ENCODE measurements at places on chromosomes 7 and 10. TPM values are rescaled to one million over a fixed set of nuclear protein-coding genes. Genes with fewer than 3 reads are reported as not detected.

Gene PNLIPRP2
- not detected for total RNA-seq

Gene AQP1
- 1.0 TPM for total RNA-seq

Gene IFIT1
- total RNA-seq, result 17.3 TPM

Gene HHEX
- not detected for total RNA-seq

Gene CACNB2
- not detected for total RNA-seq

Gene SLC29A4
- total RNA-seq, result 1.4 TPM

Gene SEMA3A
- 14.2 TPM for total RNA-seq

Gene LRRTM3
- not detected for total RNA-seq

Gene KCP
- 0.06 TPM for total RNA-seq

DNA sequence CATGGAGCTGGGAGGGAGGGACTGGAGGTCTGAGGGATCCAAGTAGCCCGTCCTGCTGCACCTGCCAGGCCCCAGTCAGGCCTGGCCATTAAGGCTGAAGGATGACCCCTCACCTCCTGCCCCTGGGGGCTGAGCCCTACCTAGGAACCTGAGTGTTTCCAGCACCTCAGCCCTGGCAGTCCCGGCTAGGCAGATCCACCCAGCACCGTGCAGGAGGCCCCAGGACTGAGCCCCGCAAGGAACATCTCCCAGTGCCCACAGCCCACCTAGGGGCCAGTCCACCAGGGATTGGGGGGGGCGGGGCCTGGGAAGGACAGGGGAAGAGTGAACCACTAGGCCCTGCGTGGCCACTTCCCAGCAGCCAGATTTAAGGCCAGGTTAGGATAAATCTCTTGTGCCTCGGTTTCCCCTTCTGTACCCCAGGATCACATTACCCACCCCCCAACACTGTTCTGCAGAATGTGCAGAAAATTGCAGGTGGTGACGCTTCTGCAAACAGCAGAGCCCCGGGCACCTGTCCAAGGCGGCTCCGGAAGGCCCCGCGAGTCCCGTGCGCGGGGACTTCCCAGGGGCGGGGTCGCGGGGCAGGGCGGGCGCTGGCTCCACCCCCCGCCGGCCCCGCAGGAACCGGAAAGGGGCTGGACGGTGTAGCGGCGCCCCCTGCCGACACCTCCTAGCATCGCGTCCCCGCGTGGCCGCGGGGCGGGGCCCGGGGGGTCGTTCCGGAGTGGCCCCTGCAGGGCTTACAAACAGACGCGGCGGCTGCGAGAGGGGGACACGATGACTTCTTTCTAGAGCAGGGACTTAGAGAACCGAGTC, 55.9 kb downstream of the PWWP2B start:
- DNase-seq, result peak; percentile 74

DNA sequence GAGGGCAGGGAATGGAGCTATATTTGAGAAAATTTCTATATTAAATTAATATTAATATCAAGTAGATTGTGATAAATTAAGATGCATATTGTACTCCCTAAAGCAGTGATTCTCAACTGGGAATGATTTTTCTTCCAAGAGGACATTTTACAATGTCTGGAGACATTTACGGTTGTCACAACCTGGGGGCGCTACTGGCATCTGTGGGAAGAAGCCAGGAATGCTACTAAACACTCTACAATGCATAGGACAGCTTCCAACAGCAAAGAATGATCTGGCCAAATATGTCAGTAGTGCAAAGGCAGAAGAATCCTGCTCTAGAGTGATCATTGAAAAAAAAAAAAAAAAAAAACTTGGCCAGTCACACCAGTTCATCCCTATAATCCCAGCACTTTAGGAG, 100.0 kb downstream of the LSM5 start:
- no peak for DNase-seq

DNA sequence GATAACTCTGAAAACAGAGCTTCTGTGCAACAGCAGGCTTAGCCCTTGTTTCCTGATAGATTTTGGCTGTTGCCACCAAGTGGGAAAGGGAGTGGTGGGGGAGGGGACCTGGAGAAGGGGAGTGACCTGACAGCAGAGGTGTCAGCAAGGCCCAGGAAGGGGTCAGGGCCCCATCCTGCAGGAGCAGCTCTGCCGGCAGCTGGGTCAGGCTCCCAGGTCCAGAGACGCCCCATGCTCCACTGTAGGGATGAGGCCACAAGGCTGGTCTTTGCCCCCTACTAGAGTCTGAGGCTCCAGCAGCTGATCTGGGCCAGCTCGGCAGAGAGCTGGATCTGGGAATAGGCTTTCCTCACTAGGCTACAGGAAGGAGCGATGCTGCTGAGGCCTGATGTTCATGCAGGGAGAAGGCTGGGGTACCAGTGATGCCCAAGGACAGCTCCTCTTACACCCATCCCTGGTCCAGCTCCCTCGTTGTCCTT, 44.0 kb upstream of the ZMIZ1 start:
- DNase-seq, result no peak

DNA sequence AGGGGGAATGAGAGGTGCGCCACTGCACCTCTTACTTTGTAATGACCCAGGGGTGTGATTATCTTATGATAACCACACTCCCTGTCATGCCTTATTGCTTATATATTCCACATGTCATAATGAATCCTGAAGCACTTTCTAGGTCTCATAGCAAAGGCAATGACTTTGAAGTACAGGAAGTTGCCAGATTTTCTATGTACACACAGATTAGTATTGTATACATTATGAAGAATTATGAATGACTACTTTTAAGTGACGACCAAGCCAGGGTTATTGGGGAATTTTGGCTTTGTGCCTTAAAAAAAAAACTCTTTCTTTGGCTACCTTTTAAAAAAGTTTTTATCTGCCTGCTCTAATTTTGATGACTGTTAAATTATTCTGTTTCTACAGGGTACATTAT, 269.6 kb downstream of the MDFIC start:
- no peak for DNase-seq

DNA sequence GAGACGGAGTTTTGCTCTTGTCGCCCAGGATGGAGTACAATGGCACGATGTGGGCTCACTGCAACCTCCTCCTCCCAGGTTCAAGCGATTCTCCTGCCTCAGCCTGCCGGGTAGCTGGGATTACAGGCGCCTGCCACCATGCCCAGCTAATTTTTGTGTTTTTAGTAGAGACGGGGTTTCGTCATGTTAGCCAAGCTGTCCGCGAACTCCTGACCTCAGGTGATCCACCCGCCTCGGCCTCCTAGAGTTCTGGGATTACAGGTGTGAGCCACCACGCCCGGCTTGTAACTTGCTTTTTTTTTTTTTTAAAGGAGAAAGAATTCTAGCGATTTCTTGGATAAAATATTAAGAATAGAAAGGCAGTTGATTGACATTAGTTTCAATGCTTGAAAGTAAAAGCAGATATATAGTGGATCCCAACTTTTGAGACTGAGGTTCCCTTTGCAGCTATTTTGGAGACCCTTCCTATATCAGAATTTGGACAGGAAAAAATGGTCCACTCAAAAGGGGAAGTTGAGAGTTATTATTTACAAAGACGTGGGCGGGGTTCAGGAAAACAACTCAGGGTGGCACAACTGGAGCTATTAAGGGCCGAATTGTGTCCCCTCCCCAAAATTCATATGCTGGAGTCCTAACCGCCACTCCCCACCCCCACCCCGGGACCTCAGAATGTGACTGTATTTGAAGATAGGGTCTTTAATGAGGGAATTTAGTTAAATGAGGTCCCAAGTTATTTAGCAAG, 1.3 kb upstream of the ERCC6 start:
- no peak for DNase-seq

GRCh38 chr7:150417863-150418262, 32.6 kb upstream of the GIMAP8 start:
- no peak for DNase-seq

- DNase-seq, result peak; percentile 75
Measured at GRCh38 chr7:130490888-130491804, 739 bp upstream of the MEST start.

DNA sequence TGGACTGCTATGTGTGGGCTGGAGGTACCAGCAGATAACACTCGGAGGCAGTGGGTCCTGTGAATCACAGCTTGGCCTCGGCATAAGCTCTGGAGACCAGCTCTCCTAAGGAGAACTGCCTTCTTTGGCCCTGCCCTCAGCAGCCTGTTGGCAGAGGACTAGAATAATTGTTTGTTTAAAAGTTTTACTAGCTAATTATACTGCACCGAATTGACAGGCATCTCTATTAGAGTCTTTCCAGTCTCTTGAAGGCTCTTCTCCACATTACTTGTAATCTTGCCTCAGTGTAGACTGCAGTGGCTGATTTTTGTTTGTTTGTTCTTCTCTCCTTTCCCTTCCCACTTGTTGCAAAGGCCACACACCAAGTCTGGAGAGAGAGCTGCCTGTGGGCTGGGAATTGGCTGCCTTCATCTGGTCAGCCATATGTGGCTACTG, 183.2 kb downstream of the AUTS2 start:
- DNase-seq, result peak; percentile 83

DNA sequence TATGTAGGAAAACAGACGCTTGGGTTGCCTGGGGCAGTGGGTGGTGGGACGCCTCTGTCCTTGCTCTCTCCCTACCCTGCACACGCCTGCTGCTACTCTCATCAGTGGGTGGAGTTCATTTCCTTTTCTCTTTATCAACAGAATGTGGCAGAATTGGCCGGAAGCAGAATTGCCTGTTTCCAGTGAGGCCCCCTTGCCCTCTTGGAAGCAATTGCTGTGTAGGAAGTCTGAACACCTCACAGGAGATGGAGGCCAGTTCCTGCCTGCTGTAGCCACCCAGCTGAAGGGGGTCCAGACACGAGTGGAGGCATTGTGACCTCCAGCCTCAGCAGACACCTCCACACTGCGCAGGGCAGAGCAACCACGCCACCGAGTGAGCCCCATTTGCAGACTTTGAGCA, 331.6 kb upstream of the ZNF32 start:
- DNase-seq, result no peak
